Natural killer cell treated with Interleukin-12 subunit alpha and Interleukin-12 subunit beta and Interleukin-15 and Interleukin-18, amount 100 ng/mL, for 72 hours (primary cell): ENCODE measurements at places on chromosomes 2 and 18.

GRCh38 chr2:220701115-220701514 lies 871.0 kb downstream of the EPHA4 start:
- DNase-seq: no peak

GRCh38 chr2:42648796-42649195 lies 80.4 kb downstream of the MTA3 start:
- no peak for DNase-seq

- DNase-seq: no peak
Measured at GRCh38 chr2:10658041-10658913, 31.5 kb downstream of the NOL10 start.

DNA sequence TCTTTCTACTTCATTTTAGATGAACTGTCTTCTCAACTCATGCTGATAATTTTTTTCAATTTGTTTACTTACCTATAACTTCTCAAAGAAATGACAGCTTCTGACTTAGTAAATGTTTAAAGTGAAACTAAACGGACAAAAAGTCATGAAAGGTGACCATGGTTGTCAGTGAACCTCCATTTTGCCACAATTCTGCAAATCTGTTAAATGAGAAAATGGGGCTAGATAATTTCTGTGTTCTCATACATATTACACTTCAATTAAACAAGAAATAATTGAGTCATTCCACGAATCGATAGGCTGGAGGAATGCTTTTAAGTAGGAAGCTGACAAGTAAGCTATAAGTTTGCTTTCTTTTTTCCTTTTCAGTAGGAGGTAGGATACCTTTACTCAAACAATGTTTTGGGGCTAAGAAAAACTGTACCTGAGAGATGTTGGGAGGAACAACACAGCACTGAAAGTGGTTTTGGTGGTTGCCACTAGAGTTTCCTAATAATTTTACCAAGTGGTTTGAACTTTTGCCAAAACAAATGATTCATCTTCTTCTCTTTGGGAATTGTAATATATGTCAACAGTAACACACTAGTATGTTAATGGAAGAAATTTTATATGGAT lies 17.1 kb downstream of the DYNAP start:
- DNase-seq: no peak

- DNase-seq: no peak
Measured at GRCh38 chr2:169090133-169090820, 20.9 kb downstream of the DHRS9 start.

- DNase-seq: no peak
Measured at GRCh38 chr2:15059870-15060512, 427.5 kb downstream of the LRATD1 start.

DNA sequence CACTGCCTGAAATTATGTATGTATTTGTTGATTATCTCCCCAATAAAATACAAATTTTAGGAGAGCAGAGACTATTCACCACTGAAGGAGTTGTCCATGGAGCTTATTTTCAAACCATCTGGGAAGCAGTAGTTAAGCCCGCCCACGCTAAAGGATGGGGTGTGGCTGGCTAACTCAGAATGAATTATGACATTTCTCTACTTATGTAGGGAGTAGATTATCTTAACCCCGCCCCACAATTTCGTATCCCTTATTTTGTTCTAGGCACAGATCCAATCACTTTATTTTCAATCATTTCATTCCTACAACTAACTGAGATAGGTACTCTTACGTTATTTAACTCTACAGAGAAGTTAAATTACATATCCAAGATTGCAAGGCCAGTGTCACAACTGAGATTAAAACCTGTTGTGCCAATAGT lies 1.4 kb upstream of the LAPTM4A start:
- no peak for DNase-seq

DNA sequence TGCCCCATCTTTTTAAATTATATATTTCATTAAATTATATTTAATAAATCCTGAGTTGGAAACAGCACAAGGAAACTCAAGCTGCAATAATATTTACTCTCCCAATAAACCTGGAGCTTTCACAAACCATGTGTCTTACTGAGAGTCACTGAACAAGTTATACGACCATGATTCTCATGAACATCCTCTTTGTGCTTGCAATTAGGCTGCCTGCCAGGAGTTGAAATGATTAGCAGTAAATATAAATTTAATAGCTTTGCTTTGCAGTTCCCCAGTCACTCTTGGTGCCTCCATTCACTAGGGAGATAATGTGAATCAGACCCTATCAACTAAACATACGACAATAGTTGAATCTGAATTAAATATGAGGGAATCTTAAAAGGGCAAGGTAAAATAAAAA lies 905.1 kb downstream of the NRXN1 start:
- no peak for DNase-seq

- no peak for DNase-seq
Measured at GRCh38 chr2:128625963-128626759, 307.5 kb upstream of the HS6ST1 start.

GRCh38 chr2:148603562-148603920 lies 41.0 kb upstream of the EPC2 start:
- DNase-seq: no peak

DNA sequence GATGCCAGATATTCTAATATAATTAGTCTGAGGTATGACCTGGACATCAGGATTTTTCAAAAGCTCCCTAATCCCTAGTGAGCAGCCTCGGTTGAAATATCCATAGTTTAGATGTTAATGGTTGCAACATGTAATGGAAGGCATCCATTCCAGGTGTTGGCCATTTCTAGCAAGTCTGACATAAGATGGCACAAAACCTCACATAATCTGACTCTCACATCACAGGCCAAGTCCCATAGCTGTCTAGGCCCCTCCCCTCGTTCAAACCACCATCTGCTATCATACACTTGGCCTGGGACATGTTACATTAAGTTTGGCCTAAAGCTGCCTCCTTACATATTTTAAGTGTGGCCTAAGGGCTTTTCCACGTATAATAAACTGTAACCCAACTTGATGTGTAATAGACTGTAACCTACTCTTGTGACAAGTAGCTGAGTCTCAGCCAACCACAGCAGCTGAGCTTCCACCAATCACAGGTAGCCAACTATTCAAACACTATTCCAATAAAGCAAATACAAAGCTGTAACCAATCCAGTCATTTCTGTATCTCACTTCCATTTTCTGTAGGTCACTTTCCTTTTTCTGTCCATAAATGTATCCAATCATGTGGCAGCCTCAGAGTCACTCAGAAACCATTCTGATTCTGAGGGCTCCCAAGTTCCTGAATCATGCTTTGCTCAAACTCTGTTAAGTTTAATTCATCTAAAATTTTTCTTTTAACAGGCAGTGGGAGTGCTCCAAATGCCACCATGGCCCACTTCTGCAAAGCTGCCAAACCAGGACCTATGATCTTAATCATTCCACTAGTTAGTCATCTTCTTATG lies 59.4 kb downstream of the ADD2 start:
- no peak for DNase-seq

DNA sequence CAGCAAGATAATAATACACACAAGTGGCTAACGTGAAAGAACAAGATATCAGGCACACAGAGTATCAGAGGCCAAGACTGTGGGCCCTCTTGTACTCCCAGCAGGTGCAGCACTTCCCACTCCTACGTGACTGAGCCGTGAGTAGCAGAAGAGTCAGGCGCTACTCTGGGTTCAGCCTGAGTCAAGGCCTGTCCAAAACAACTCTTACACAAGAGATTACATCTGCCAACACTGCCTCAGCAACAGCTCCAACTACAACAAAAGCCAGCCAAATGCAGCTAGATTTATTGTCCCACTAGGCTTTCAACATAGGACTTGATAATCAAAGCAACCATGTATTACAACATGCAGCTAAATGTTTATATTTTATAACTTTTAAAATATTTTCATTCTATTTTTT lies 56.2 kb downstream of the ITSN2 start:
- no peak for DNase-seq

DNA sequence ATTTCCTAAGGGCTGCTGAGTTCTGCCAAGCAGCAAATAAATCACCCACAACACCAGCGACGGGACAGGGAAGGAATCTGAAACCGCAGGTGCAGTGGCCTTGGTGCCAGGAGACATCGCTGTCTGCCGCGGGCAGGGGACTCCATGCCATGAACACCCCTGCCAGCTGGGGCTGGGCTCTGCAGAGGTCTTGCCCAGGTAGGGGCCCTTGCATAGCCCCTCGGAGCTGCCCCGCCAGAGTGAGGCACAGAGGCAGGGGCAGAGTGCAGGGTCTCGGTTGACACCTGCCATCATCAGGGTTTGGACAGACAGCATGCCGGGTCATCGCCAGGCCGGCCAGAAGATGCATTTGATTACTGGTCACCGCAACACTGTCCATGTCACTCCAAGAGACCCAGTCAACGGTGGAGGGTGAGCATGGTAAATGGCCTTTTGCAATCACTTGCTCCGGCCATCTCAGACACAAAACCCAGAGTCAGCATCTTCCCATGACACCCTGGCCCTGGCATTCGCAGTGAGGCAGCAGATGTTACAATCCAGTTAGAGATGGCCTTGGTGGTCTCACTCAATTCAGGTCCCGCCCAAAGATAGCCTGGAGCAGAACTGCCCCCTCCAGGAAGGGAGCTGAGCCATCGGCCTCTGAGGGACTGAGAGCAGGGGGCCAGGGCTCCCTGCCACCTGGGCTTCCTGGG lies 255.4 kb downstream of the NDUFA10 start:
- DNase-seq: no peak

GRCh38 chr2:105607920-105608504 lies 136.7 kb upstream of the NCK2 start:
- no peak for DNase-seq

GRCh38 chr2:30306522-30306921 lies 75.2 kb downstream of the LBH start:
- DNase-seq: no peak

DNA sequence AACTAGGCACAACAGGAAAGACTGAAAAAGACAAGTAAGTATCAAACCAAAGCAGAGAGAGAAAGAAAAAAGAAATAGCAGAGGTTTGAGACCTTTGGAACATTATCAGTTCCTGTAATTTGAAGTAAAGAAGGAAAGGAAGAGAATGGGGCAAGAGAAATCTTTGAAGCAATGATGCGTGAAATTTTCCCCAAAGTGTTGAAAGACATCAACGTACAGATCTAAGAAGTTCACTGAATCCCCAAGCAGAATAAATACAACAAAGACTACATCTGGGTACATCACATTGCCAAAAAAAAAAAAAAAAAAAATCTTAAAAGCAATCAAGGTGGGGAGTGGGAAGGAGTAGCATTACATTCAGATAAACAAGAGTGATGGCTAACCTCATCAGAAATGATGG lies 6.0 kb upstream of the SLC30A6 start:
- no peak for DNase-seq

GRCh38 chr2:201852462-201852861 lies 46.1 kb downstream of the CDK15 start:
- no peak for DNase-seq

GRCh38 chr2:235614176-235614860 lies 120.5 kb downstream of the AGAP1 start:
- no peak for DNase-seq

- DNase-seq: no peak
Measured at GRCh38 chr2:108986916-108987510, 2.0 kb downstream of the EDAR start.

- no peak for DNase-seq
Measured at GRCh38 chr2:209253544-209253943, 170.3 kb upstream of the MAP2 start.

DNA sequence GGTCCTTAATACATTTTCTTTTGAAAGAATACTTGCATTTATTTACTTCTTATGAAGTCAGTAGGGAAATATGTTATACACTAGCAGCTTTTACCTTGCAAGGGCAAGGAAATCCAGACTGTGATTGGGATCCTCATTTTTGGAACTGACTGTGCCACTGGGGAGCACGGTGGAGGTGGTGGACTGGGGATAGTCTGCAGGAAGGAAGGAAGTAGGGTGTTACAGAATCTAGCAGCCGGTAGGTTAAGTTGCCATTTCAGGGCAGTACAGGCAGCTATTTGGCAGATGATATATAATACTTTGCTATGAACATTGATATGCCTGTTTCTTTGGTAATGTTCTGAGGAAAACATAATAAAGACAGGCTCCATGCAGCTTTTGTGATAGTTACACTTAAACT lies 238.3 kb downstream of the PHLPP1 start:
- DNase-seq: no peak

DNA sequence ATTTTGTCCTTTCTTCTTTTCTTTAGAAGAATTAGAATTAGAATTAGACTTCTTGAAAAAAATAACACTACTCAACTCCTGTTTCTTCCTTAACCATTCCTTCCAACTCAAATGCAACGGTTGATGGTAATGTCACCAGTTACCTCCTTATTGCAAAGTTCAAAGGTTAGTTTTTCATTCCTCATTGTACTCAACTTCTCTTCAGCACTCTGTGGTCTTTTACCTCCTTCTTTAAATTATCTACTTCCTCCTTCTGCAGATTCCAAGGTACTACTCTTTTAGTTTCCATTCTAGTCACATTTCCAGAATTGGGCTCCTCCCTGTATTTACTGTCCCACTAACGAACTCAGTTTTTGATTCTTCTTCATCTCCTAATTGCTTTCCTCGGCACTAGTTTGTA lies 700.7 kb downstream of the SATB2 start:
- no peak for DNase-seq

DNA sequence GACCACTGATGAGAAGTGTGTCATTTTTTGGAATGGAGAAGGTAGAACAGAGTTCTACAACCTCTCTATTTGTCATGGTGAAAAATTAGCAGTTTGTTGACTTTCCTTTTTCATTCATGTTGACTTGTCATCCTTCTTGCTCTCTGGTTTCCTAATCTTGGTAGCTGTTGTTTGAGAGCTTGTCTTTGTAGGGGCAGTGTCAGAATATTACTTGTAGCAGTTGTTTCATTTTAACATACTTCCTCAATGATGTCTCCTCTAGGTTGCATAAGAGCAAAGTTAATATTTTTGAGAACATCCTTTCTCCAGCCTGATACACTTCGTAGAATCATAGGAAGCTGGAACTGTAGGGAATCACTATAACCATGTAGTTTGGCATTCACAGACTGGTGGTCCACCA lies 368.2 kb upstream of the FANCL start:
- DNase-seq: no peak

- no peak for DNase-seq
Measured at GRCh38 chr2:62303788-62304187, 107.9 kb downstream of the B3GNT2 start.

DNA sequence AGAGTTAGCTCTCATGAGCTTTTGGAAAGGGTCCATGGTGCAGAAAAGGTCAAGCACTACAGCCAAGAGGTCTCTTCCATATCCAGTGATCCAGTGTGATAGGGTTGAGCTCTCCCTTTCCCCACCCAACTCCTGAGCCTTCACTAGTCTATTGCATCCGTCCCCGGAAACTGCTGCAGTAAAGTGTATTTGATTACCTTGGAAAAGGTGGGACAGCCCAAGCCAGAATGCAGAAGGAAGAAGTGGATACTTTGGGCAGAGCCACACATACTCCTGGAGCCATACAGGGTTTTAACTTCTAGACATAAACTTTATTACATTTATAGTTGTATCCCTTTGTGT lies 3.6 kb downstream of the PNKD start:
- DNase-seq: no peak

DNA sequence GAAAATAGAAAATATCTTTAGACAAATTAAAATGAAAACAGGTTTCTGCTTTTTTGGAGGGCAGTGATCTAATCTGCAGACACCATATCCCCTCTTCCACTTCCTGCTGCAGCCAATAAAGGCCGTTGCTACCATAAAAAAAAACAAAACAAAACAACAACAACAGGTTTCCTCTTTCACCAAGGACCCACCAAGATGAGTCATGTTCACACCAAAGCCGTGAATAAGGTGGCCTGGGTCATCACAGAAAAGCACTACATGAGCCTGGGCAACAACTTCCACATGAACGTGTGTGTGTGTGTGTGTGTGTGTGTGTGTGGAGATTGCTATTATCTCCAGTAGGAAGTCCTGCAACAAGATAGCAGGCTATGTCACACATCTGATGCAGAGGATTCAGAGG lies 24.8 kb upstream of the TFCP2L1 start:
- DNase-seq: no peak
